ENCODE measurements at places on chromosomes 11 and 22. TPM values are rescaled to one million over a fixed set of nuclear protein-coding genes. Genes with fewer than 3 reads are reported as not detected.

The NXPE1 gene
- total RNA-seq = not detected

The OR6T1 gene
- total RNA-seq = not detected

The SPA17 gene
- total RNA-seq = 7.5 TPM

The TUB gene
- total RNA-seq = 2.3 TPM

The MS4A4E gene
- not detected for total RNA-seq

The MEI1 gene
- total RNA-seq = 0.81 TPM

The C1QTNF4 gene
- 0.18 TPM for total RNA-seq

The KCNQ1 gene
- total RNA-seq = not detected

All from endothelial cell of coronary artery (primary cell).